ENCODE measurements at places on chromosomes 13 and 19. TPM values are rescaled to one million over a fixed set of nuclear protein-coding genes. Genes with fewer than 3 reads are reported as not detected.
A peak's percentile ranks its signal among the peaks of the same experiment; 100 is the strongest.

CASP14 gene
- total RNA-seq, result not detected

SIGLEC7 gene
- not detected for total RNA-seq

ZNF283 gene
- total RNA-seq, result 6.9 TPM

IGFL1 gene
- total RNA-seq, result not detected

DPY19L3 gene
- 13.6 TPM for total RNA-seq

KLK14 gene
- 0.57 TPM for total RNA-seq

KCNN1 gene
- total RNA-seq, result not detected

DNA sequence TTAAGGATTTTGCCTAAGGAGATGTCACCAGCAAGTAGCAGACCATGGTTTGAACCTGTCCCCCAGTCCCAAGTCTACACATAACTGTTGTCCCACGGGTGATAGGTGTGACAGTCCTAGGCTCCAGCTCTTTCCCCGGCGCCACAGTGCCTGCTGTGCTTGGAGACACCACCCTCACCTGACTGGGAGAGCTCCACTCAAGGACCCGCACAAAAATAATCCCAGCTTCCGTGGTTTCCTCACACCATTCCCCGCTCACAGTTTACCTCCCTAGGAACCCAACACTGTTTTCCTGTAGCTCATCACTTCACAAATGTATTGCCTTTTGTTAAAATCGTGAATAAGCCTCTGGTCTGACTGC, 19.8 kb upstream of the RASA3 start:
- no peak overlapping the region for H3K27ac ChIP-seq
- H3K36me3 ChIP-seq, result no peaks in the 10 kb centered on the region
- H3K4me3 ChIP-seq, result no peak overlapping the region

- H3K4me3 ChIP-seq, result no peak overlapping the region
- no peaks in the 10 kb centered on the region for H3K36me3 ChIP-seq
- H3K27ac ChIP-seq, result no peak overlapping the region
- DNase-seq, result no peak
- H3K27me3 ChIP-seq, result no peaks in the 10 kb centered on the region
Observed at GRCh38 chr19:48540110-48540509, 11.9 kb upstream of the SULT2B1 start.

DNA sequence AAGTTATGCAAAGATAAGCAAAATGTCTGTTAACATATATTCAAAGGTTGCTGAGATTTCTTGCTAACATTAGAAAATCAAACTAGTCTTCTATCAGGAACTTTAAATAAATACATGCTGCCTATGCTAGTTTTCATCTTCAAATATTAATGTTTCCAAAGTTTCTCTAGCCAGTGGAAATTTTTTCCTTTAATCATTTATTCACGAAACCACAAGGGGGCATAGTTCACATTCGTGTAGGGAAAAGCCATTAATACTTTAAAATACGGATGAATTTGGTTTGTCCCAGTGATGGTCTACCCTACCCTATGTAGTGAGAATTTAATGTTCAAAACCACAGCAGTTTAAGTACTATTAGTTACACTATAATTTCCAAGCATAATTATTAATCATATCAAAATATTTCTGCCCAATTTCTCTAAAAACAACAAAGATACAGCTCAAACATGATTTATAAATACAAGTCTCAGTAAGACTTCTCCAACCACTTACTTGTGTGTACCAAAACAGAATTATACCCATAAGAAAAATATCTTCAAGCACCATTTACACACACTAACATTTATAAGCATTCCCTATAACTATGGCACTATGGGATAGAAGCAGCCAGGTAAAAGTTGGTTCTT, 16.2 kb downstream of the NUFIP1 start:
- H3K36me3 ChIP-seq, result peaks cover 8% of the 10 kb centered on the region
- H3K27ac ChIP-seq, result no peak overlapping the region
- no peaks in the 10 kb centered on the region for H3K27me3 ChIP-seq
- H3K4me3 ChIP-seq, result no peak overlapping the region
- no peak for DNase-seq
- no peaks in the 10 kb centered on the region for H3K4me1 ChIP-seq

GRCh38 chr19:11737964-11738745, 591 bp downstream of the ZNF823 start:
- DNase-seq, result peak; percentile 57
- peaks cover 21% of the 10 kb centered on the region for H3K4me1 ChIP-seq
- peaks cover 7% of the 10 kb centered on the region for H3K27me3 ChIP-seq
- H3K4me3 ChIP-seq, result peak overlapping the region; percentile 99

- no peaks in the 10 kb centered on the region for H3K36me3 ChIP-seq
- peaks cover 14% of the 10 kb centered on the region for H3K27me3 ChIP-seq
- H3K4me3 ChIP-seq, result no peak overlapping the region
- DNase-seq, result no peak
Observed at GRCh38 chr13:94859278-94859691, 146.9 kb upstream of the SOX21 start.

GRCh38 chr19:35767288-35768081, 7.9 kb upstream of the ARHGAP33 start:
- no peak overlapping the region for H3K4me3 ChIP-seq
- H3K36me3 ChIP-seq, result peaks cover 30% of the 10 kb centered on the region
- H3K4me1 ChIP-seq, result peaks cover 2% of the 10 kb centered on the region
- no peak for DNase-seq
- no peaks in the 10 kb centered on the region for H3K27me3 ChIP-seq
- H3K27ac ChIP-seq, result no peak overlapping the region

DNA sequence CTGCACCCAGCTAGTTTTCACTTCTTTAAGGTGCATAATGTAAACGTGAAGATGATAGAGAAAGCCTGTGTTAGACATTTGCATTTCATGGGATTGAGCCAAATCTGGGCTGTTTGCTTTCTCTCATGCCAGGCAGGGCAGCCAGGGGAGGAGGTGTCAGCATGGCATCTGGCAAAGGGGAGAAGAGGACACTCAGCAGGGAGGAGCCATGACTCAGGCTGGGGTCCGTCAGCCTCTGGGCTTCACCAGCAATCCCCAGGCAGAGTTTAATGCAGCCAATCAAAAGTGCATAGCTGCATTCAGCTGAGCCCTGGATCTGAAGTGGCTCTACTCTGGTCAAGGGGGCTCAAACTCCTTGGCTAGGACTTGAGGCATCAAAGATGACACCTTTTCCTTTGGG, 23.5 kb downstream of the EBPL start:
- H3K27me3 ChIP-seq, result no peaks in the 10 kb centered on the region
- no peaks in the 10 kb centered on the region for H3K4me1 ChIP-seq

DNA sequence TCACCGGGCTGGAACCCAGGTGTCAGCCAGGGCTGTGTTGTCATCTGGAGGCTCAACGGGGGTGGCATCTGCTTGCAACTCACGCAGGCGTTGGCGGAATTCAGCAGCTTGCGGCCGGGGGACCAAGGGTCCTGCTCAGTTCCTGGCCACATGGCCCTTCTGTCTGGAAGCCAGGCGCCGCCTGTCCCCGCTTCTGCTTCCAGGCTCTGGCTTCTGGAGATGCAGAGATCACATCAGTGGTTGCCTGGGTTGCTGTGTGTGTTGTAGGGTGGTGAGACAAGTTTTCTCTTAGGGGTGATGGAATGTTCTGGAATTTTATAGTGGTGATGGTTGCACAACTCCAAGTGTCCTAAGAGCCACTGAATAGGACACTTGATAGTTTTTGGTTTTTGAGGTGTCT, 5.0 kb downstream of the ADAT3 start:
- peak overlapping the region; percentile 18 for H3K27ac ChIP-seq
- H3K4me3 ChIP-seq, result no peak overlapping the region
- H3K27me3 ChIP-seq, result no peaks in the 10 kb centered on the region
- H3K4me1 ChIP-seq, result peaks cover 30% of the 10 kb centered on the region
- H3K36me3 ChIP-seq, result peaks cover 13% of the 10 kb centered on the region

DNA sequence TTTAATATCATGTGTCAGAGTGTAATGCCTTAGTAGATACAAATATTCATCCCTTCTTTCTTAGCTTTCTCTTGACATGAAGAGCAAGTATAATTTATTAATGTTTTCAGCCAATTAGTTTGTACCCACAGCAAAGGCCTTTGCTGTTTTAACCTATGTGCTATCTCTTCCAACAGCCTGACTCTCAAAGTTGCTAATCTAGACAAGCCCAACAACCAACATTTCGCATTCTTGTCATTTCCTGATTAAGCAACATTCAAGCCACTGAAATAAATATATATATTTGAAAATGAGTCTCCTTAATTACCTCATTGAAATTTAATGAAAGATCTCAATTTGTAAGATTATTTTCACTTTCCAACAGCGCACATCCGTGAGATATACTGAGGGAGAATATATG, 18.5 kb downstream of the EPSTI1 start:
- peaks cover 26% of the 10 kb centered on the region for H3K4me1 ChIP-seq
- H3K36me3 ChIP-seq, result peaks cover 64% of the 10 kb centered on the region
- H3K27me3 ChIP-seq, result no peaks in the 10 kb centered on the region
- no peak overlapping the region for H3K4me3 ChIP-seq
- H3K27ac ChIP-seq, result no peak overlapping the region

DNA sequence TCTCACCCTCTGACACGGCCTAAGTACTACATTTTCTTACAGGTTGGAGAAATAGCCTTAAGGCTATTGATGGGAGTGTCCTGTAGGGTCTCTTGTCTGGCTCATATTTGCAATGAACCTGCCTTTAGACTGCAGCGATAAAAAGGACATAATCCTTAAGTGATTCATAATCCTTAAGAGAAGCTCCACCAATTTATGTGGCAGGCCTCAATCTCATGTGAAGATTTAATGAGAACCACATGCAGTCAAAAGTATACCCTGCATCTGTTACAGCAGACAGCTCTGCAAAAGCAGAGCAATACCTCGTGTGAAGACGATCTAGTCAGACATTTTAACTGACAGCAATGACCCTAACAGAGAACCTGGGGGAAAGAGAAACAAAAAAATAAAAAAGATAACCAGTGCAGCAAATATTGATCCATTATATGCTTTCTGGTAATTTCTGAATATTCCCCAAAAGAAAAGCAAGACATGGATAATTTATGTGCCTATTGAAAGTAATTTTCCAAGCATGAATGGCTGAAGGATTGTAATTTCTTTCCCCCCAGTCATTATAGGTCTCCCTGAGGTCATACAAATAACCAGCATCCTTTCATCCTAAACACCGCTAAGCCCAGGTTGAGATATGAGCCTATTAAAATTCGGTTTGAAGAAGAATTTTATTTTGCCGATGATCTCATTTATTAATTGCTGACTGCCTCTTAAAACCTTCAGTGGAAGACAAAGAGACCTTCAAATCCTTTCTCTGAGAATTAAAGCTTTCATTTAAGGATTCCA, 321.8 kb upstream of the NBEA start:
- no peak for DNase-seq
- H3K4me1 ChIP-seq, result no peaks in the 10 kb centered on the region
- H3K27ac ChIP-seq, result no peak overlapping the region
- no peak overlapping the region for H3K4me3 ChIP-seq
- H3K27me3 ChIP-seq, result no peaks in the 10 kb centered on the region
- H3K36me3 ChIP-seq, result no peaks in the 10 kb centered on the region
